ENCODE measurements at places on chromosomes 11 and 22. TPM values are rescaled to one million over a fixed set of nuclear protein-coding genes. Genes with fewer than 3 reads are reported as not detected.

GRCh38 chr22:29079218-29079901 is 6.5 kb downstream of the KREMEN1 start:
- H3K4me3 ChIP-seq = no peak overlapping the region
- no peak overlapping the region for H3K27ac ChIP-seq
- H3K36me3 ChIP-seq = no peaks in the 10 kb centered on the region
- peaks cover 2% of the 10 kb centered on the region for H3K4me1 ChIP-seq
- peak; percentile 36 for DNase-seq

IFITM5 gene
- total RNA-seq = 0.50 TPM

DNA sequence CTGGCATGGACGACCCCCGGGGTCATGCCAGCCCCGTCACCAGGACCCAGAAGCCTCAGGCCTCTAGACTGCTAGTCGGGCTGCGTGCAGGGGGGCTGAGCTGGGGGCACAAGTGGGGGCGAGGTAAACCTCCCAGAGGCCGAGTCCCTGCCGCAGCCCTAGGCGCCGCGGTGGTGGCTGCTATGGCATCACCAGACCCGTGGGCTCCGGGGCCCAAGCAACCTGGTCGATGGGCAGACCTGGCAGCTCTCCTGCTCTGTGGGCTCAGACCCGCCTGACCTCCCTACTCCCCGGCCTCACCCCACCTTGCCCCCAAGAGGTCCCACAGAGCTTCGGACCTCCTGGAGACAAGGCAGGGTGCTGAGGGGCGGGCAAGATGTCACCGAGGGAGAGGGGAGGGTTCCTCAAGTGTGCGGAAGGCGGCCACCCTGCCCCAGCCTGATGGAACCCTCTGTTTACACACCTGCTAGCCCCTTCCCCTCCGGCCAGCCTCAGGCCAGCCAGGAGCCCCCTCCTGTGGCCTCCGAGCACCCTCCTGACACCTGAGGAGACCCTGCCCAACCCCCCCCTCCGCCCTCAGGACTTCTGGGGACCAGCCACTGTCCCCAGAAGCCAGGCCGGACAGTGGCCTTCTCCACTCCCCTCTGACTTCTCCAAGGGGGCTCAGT is 9.4 kb downstream of the IGF2 start:
- DNase-seq = no peak
- H3K27me3 ChIP-seq = peaks cover 3% of the 10 kb centered on the region
- no peaks in the 10 kb centered on the region for H3K36me3 ChIP-seq
- no peak overlapping the region for H3K4me3 ChIP-seq
- no peaks in the 10 kb centered on the region for H3K4me1 ChIP-seq
- H3K27ac ChIP-seq = no peak overlapping the region

OR51I1 gene
- 0.26 TPM for total RNA-seq

CCDC88B gene
- 3.1 TPM for total RNA-seq

SCGB1A1 gene
- not detected for total RNA-seq

DNA sequence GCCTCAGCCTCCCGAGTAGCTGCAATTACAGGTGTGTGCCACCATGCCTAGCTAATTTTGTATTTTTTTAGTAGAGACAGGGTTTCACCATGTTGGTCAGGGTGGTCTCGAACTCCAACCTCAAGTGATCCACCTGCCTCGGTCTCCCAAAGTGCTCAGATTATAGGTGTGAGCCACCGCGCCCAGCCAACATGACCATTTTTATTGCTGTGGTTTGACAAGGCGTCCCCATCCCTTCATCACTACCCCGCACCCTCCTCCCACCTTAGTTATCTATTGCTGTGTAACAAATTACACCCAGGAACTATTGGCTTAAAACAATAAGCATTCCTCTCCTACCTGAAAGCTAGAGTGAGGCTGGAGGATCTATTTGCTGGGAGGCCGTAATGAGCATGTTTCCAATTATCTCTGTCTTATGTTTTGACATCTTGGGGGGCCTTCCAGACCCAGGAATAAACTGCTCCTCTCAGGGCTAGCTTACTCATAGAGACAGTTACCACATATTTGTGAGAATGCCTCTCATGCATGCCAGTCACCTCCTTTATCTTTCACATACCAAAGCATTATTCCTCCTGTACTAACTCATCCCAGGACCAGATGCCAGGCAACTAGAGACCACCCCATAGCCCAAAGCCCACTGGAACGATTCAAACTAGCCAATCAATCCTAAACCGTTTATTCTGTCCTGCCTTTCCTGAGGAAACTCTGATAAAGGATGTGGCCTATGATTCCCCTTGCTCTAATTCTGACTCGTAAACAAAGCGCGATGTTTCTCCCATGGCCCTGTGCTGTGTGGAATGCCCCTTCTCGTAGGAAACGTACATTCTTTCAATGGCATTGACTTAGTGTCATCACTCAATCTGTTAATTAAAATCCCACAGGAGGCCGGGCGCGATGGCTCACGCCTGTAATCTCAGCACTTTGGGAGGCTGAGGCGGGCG is 19.4 kb downstream of the SNU13 start:
- peak overlapping the region; percentile 62 for H3K27ac ChIP-seq
- peaks cover 6% of the 10 kb centered on the region for H3K36me3 ChIP-seq
- H3K4me1 ChIP-seq = peaks cover 18% of the 10 kb centered on the region
- H3K4me3 ChIP-seq = no peak overlapping the region
- DNase-seq = peak; percentile 64

DNA sequence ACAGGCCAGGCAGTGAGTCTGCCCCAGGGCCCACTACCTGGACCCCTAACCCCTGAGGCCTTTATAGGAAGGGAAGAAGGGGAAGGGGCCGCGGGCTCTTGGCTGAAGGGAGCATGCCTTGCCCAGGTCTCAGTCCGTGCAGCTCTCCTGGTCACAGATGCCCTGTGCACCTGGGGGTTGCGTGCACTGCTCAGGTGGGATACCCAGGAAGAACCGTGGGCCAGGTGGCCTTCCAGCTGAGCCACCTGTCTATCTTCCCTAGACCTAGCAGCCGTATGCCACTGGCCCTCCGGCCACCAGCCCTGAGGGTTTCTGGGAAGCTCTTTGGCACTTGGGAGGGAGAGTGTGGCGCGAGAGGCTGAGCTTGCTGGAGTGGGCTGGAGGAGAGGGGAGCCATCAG is 1178.6 kb downstream of the BRD1 start:
- no peaks in the 10 kb centered on the region for H3K4me1 ChIP-seq
- no peak overlapping the region for H3K4me3 ChIP-seq
- H3K27ac ChIP-seq = no peak overlapping the region
- no peaks in the 10 kb centered on the region for H3K36me3 ChIP-seq

DNA sequence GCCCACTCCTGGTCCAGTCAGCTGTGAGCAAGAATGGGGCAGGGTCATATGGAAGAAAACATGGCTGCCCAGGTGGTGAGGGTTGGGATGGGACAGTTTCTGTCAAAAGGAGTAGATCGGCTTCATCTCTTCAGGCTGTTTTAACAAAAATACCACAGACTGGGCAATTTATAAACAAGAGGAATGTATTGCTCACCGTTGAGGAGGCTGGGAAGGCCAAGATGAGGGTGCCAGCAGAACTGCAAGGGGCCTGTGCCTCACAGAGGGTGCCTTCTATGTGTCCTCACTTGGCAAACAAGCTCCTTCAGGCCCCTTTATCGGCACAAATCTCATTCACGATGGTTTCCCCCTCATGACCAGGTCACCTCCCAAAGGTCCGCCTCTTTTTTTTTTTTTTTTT is 18.1 kb upstream of the RELT start:
- H3K36me3 ChIP-seq = peaks cover 64% of the 10 kb centered on the region
- peak overlapping the region; percentile 28 for H3K27ac ChIP-seq
- no peaks in the 10 kb centered on the region for H3K27me3 ChIP-seq
- H3K4me3 ChIP-seq = no peak overlapping the region

WNT11 gene
- total RNA-seq = 0.51 TPM

GRCh38 chr22:22397292-22397870 is 111.2 kb downstream of the ZNF280B start:
- H3K27ac ChIP-seq = no peak overlapping the region
- peaks cover 2% of the 10 kb centered on the region for H3K27me3 ChIP-seq

CARS1 gene
- 102 TPM for total RNA-seq

GRCh38 chr22:35470903-35471321 is 69.7 kb upstream of the RASD2 start:
- no peaks in the 10 kb centered on the region for H3K36me3 ChIP-seq
- H3K27ac ChIP-seq = no peak overlapping the region
- no peak overlapping the region for H3K4me3 ChIP-seq

DNA sequence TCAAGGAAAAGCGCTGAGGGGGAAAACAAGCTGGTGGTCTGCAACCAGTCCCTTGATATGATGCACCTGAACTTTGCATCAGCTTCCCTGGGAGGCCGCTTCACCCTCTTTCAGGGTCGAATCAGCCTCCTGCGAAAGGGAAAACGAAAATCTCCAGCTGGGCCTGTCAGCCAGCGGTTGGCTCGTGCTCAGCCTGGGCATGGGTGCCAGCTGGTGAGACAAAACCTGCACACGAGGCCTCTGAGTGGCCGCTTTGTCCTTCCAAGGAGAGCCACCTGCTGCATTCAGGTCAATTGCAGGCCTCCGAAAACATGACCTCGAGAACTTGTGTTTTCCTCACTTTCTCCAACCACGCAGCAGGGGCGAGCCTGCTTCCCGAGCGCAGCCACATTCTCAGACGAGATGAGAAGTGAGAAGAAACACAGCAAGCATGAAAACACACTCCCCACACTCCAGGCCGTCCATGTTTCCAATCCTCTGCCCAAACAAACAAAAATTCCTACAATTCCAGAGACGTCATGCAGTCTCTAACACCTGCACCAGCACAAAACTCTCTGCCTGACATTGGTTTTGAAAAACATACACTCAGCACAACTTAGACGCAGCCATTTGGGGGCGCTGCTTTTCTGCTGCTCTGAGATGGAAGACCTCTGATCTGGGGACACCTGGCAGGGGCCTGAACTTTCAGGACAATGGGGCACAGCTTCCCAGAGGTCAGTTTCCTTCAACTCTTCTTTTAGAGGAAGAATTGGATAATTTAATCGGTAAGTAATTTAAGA is 77.1 kb downstream of the DHCR7 start:
- H3K36me3 ChIP-seq = no peaks in the 10 kb centered on the region
- H3K4me3 ChIP-seq = no peak overlapping the region
- peaks cover 3% of the 10 kb centered on the region for H3K27me3 ChIP-seq
- H3K4me1 ChIP-seq = no peaks in the 10 kb centered on the region
- H3K27ac ChIP-seq = no peak overlapping the region

- no peak for DNase-seq
- H3K4me3 ChIP-seq = no peak overlapping the region
- no peaks in the 10 kb centered on the region for H3K4me1 ChIP-seq
- H3K36me3 ChIP-seq = no peaks in the 10 kb centered on the region
Observed at GRCh38 chr11:66915046-66915832, 42.9 kb downstream of the PC start.

- no peak overlapping the region for H3K27ac ChIP-seq
- H3K4me1 ChIP-seq = peaks cover 8% of the 10 kb centered on the region
- DNase-seq = no peak
- H3K27me3 ChIP-seq = no peaks in the 10 kb centered on the region
- H3K4me3 ChIP-seq = no peak overlapping the region
- peaks cover 2% of the 10 kb centered on the region for H3K36me3 ChIP-seq
Observed at GRCh38 chr11:58592760-58593472, 14.1 kb downstream of the ZFP91 start.

OR51B4 gene
- 0.17 TPM for total RNA-seq

DNA sequence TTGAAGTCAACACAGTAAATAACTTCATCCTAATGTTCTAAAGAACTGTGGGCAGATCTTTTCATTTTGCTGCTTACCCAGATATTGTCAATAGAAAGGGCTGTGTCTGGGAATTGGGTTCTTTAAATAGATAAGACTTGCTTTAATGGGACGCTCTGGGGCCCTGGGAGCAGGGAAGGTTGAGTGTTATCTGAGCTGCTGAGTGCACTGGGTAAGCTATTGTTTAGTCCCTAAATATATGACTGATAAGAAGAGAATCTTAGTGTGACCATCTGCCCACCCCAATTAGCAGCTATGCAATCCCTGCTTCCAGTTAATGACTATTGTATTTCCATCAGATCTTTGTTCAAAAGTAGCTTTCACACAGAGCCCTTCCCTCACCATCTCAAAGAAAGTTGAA is 44.4 kb downstream of the ARHGAP42 start:
- DNase-seq = no peak
- H3K4me3 ChIP-seq = no peak overlapping the region
- H3K4me1 ChIP-seq = peaks cover 2% of the 10 kb centered on the region
- no peaks in the 10 kb centered on the region for H3K36me3 ChIP-seq
- no peaks in the 10 kb centered on the region for H3K27me3 ChIP-seq

- H3K27ac ChIP-seq = peak overlapping the region; percentile 43
- DNase-seq = no peak
- H3K36me3 ChIP-seq = no peaks in the 10 kb centered on the region
- no peaks in the 10 kb centered on the region for H3K27me3 ChIP-seq
- H3K4me3 ChIP-seq = no peak overlapping the region
Observed at GRCh38 chr11:80104191-80104590, 663.4 kb upstream of the TENM4 start.

GRCh38 chr22:29203488-29204454 is 1.9 kb upstream of the EMID1 start:
- no peak overlapping the region for H3K27ac ChIP-seq
- H3K27me3 ChIP-seq = peaks cover 28% of the 10 kb centered on the region
- H3K4me3 ChIP-seq = no peak overlapping the region
- H3K36me3 ChIP-seq = no peaks in the 10 kb centered on the region
- DNase-seq = no peak

DNA sequence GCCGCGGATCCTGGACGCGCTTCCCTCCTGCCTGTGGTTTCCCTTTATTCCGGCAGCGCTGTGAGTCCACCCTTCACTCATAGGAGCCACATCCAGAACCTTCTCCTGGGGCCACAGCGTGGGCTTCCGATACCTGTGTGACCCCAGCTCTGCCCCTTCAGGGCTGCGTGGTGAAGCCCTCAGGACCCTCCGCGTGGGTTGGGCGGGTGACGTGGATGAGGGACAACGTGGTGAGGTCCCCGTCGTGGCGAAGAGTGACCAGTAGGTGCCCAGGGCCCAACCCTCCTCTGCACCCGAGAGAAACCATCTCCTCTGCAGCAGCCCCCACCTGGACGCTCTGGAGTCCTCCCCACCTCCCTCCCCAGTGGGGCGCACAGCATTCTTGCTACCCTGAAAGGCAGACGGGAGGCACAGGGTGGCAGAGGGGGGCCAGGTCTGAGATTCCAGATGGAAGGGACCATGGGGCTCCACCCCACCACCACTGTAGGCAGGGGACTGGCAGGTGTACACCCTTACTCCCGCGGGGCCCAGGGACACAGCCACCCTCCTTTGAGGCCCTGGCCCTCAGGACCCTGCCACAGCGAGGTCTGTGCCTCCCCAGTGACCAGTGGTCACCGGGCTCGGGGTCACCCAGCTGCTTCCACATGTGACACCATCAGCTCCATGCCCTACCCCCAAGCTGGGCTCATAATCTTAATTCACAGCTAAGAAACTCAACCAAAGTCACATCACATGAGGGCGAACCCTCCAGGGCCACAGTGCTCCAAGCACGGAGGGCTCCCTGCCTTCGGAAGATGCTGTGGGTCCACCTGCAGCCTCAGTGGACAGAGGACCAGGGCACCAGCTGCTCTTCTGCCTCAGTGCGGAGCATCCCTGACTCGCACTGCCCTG is 3.4 kb upstream of the ZBED4 start:
- DNase-seq = no peak
- H3K27me3 ChIP-seq = peaks cover 45% of the 10 kb centered on the region
- H3K27ac ChIP-seq = no peak overlapping the region
- H3K4me1 ChIP-seq = peaks cover 1% of the 10 kb centered on the region
- no peak overlapping the region for H3K4me3 ChIP-seq
- H3K36me3 ChIP-seq = no peaks in the 10 kb centered on the region

Measured in fibroblast of lung (primary cell).